ENCODE measurements at places on chromosomes 5 and 9.

DNA sequence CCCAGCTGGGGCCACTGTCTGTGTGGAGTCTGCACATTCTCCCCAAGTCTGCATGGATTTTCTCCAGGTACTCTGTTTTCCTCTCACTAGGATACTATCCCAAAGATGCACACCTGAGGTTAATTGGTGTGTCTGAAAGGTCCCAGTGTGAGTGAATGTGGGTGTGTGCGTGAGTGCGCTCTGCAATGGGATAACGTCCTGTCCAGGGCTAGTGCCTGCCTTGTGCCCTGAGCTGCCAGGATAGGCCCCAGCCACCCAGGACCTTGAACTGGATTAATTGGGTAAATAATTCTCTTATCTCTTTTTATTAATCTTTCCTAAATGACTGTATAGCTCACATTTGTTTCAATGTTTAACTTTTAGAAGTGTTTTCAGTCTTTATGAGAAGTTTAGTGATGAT, 11.5 kb upstream of the PANK3 start:
- no peak for DNase-seq

GRCh38 chr5:116573279-116573701, 1.3 kb downstream of the SEMA6A start:
- DNase-seq = no peak

- no peak for DNase-seq
Observed at GRCh38 chr5:177089127-177089526, 2.4 kb downstream of the FGFR4 start.

- no peak for DNase-seq
Observed at GRCh38 chr5:84862132-84862531, 477.5 kb upstream of the EDIL3 start.

- no peak for DNase-seq
Observed at GRCh38 chr9:113992276-113992951, 85.7 kb downstream of the AMBP start.

- no peak for DNase-seq
Observed at GRCh38 chr5:59299006-59299405, 594.5 kb downstream of the PDE4D start.

DNA sequence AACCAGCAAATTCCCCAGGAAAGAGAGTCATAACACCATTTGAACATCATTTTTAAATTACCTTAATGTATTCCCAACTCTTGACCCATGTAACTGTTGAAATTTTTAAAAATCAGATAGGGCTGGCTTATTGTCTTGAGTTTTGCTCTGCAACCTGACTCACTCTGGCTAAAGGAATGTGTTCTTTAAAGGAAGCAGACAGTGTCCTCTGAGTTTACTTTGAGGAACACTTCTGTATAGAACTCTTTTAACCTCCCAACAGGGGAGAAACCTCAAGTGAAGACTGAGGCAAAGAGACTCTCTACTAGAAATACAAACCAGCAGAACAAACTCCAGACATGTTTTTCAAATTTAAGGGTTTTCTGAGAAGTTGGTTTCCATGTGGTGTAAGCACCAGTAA, 248.9 kb downstream of the CWC27 start:
- DNase-seq = no peak

- DNase-seq = peak; percentile 13
Observed at GRCh38 chr5:42361315-42361688, 61.9 kb upstream of the GHR start.

DNA sequence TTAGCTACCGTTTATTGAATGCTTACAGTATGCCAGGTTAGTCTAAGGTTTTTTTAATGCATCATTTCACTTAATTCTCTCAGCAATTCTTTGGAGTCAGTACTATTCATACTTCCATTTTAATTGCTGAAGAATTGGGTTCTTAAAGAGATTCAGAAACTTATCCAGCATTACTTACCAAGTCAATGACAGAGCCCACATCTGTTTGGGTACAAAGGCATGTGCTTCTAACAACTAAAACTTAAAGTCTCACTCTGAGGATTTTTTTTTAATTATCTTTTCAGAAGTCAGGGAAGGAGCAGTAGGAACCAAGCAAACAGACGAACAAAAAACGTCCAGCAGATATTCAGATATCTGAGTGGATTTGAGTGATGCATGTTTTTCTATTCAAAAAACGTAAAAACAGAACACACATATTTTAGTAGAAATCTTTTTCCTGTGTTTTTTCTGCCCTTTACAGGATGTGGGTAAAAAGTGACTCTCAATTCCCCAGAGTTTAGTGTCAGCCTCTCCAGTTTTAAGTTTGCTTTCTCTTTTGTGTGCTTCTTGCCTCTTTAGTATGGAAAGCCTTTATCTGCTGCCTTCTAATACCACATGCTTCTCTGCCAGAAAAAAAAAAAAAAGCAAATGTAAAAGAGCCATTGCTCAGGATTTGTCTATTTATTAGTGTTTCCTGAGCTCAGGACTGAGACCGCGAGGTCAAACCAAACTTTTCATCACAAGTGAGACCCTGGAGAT, 118.0 kb downstream of the PRKACG start:
- DNase-seq = peak; percentile 36
